Glutamatergic neuron (in vitro differentiated cells): ENCODE measurements at places on chromosomes 1 and 21.

DNA sequence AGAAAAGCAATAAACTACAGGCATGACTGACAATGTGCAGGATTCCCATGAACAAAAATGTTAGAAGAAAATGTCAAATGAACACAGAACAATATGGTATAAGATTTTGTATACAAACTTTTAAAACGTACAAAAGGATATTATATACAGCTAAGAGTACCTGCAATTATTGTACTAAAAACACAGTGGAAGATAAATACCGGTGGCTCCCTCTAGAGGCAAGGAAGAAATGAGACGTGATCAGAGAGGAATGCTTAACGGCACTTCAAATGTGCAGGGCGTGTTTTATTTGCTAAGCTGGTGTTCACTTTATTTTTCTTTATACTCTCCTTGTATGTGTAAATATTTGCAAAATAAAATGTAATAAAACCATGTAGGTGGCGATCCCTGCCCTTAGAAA, 191.8 kb upstream of the SAMSN1 start:
- no peaks in the 10 kb centered on the region for H3K4me1 ChIP-seq
- H3K27ac ChIP-seq: no peak overlapping the region
- H3K36me3 ChIP-seq: no peaks in the 10 kb centered on the region
- no peak overlapping the region for H3K4me3 ChIP-seq
- DNase-seq: no peak
- H3K27me3 ChIP-seq: no peaks in the 10 kb centered on the region

- no peak overlapping the region for H3K4me3 ChIP-seq
- no peaks in the 10 kb centered on the region for H3K36me3 ChIP-seq
- no peak overlapping the region for H3K27ac ChIP-seq
- H3K27me3 ChIP-seq: no peaks in the 10 kb centered on the region
- peaks cover 9% of the 10 kb centered on the region for H3K4me1 ChIP-seq
- DNase-seq: no peak
Observed at GRCh38 chr1:154791292-154792166, 78.6 kb downstream of the KCNN3 start.

GRCh38 chr1:111476761-111477309, 3.1 kb downstream of the C1orf162 start:
- no peak overlapping the region for H3K4me3 ChIP-seq
- H3K27ac ChIP-seq: no peak overlapping the region
- H3K27me3 ChIP-seq: no peaks in the 10 kb centered on the region
- peaks cover 17% of the 10 kb centered on the region for H3K4me1 ChIP-seq
- H3K36me3 ChIP-seq: no peaks in the 10 kb centered on the region

- no peak overlapping the region for H3K4me3 ChIP-seq
- H3K27me3 ChIP-seq: peaks cover 3% of the 10 kb centered on the region
- no peak for DNase-seq
- H3K4me1 ChIP-seq: peaks cover 18% of the 10 kb centered on the region
- peaks cover 5% of the 10 kb centered on the region for H3K36me3 ChIP-seq
Observed at GRCh38 chr1:91803847-91804545, 82.0 kb downstream of the TGFBR3 start.

DNA sequence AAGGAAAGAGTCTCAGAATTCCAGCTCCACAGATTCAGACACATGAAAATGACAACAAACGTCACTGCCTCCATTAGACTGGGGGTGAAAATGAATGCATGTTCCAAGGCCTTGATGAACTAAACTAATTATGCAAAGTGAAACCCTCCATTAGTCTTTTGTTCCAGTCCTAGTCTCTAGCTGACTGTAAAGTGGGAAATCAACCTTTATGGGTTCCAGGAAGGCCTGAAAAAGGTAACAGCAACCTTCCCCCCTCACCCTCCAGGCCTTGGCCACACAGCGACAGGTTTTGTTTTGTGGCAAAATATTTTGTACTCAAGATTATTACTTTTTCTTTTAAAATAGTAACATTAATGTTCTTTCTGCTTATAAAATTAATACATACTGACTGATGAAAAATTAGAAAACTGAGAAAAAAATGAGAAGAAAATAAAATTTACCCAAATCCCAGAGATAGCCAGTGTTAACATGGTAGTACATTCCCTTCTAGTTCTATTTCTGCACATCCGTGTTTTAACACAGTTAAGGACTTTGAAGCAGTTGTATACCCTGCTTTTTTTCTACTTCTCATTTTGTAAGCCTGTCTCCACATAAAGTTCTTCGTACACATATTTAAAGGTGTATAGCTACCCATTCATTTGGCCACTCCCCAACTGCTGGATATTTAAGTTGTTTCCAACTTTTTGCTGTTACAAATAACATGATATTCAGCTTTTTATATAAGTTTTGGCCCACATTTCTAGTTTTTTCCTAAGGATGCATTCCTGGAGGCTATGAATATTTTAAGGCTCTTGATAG, 60.9 kb downstream of the CD2 start:
- H3K27me3 ChIP-seq: no peaks in the 10 kb centered on the region
- peaks cover 12% of the 10 kb centered on the region for H3K36me3 ChIP-seq
- H3K4me3 ChIP-seq: no peak overlapping the region
- peaks cover 1% of the 10 kb centered on the region for H3K4me1 ChIP-seq
- no peak overlapping the region for H3K27ac ChIP-seq
